ENCODE measurements at places on chromosomes 6 and 20. TPM values are rescaled to one million over a fixed set of nuclear protein-coding genes. Genes with fewer than 3 reads are reported as not detected.

Gene EIF6
- total RNA-seq, result 367 TPM

Gene XKR7
- not detected for total RNA-seq

Gene SLC17A2
- total RNA-seq, result not detected

Gene BIRC7
- 3.4 TPM for total RNA-seq

Gene SLC13A3
- 0.13 TPM for total RNA-seq

Gene THEMIS
- not detected for total RNA-seq

Gene HNF4A
- 14.5 TPM for total RNA-seq

Gene PI16
- not detected for total RNA-seq

Gene MICB
- total RNA-seq, result 7.5 TPM

Gene CENPW
- total RNA-seq, result 44.6 TPM

Measured in A549 treated with RU486 at 1 μM for 4 hours (cell line).